ENCODE measurements at places on chromosomes 12 and 14.
A peak's percentile ranks its signal among the peaks of the same experiment; 100 is the strongest.

DNA sequence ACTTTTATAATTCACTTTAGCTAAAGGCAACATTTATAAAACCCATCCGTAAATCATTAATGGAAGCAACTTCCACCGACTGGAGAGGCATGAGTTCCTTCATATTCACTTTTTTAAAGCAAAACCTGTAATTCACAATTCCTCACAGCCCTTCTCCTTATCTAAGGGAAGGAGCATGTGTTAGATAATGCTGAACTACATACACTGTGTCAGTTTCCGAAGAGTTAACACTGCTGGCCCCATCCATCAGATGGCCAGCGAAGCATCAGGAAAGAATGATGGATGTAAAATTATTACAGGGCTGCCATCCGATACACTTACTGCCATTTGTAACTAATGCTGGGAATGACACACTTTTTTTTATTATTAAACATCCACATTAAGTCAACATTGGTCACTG, 392.8 kb downstream of the SOX5 start:
- DNase-seq: no peak

DNA sequence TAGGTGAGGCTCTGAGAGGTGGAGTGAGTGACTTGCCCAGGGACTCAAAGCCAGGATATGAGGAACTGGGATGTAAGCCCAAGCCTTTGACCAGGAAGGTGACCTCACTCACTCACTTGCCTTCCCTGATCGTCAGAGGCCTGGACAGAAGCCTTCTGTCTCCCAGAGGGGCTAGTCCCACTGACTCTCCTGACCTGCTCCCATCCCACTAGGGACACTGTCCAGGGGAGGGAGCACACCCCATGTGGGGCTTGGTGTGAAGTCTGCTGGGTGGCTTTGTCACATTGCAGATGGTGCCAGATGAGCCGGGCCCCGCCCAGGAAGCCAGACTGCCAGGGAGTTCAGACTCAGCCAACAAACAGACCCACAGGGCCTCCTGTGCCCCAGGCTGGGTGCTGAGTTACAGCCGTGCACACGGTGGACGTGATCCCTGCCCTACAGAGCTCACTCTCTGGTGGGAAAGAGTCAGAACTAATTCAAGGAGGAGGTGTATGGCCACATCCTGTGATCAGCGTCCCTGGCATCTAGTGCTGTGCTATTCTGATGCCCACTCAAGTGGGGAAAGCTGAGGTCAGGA, 28.3 kb downstream of the MMAB start:
- no peak for DNase-seq

DNA sequence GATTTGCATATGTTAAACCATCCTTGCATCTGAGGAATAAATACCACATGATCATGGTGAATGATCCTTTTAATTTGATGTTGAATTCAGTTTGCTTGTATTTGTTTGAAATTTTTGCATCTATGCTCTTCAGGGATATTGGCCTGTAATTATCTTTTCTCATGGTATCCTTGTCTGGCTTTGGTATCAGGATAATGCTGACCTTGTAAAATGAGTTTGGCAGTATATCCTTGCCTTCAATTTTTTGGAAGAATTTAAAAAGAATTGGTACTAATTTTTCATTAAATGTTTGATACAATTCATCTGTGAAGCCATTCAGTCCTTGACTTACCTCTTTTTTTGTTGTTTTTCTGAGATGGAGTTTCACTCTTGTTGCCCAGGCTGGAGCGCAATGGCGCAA, 85.2 kb downstream of the E2F7 start:
- DNase-seq: no peak

- peak; percentile 39 for DNase-seq
Observed at GRCh38 chr12:57214398-57214781, 2.2 kb upstream of the NXPH4 start.

DNA sequence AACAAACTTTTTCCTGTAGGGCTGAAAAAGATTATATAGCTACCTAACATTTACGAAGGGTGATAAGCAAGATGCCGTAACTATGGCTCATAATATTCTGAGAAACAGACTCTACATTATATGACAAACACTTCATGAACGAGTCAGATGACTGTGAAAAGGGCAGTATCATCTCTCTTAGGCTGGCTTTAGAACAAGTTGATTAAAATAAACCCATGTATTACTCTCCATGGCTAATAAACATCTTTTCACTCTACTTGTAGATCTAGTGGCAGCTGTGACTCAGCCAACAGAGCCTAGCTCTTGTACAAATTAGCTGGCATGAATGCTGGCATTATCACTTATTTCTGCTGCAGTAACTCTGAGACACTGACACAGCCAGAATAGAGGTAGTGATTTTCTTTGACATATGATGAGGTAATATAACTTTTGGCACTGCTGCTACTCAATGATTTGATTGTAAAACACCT, 47.1 kb downstream of the SLC2A13 start:
- no peak for DNase-seq

DNA sequence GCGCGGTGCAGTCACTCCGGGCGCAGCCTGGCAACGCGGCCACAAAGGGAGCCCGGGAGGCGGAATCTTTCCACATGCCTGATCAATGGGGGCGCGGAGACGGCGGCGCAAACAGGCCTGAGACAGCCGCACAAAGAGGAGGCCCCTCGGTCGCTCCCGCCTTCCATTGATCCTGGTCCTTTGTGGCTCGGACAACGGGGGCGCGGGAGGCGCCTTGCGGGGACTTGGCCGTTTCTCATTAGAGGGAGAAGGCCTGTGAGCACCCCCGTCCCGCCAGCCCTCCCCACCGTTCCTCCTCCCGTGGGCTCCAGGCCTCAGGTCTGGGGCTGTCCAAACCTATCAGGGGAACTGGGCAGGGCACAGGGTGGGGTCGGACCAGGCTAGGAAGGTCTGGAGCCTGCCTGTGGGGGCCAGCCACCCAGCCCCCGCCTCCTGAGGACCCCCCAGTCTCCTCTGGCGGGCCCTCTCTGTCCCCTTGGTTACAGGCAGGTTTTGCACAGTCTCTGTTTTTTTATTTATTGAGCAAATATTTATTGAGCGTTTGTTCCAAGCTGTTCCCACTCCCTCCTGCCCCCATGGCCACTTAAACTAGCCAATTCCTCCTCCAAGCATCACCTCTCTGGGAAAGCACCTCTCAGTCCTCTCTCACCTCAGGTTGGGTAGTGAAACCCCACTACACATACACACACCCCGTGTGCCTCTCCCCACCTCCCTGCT, 29.0 kb upstream of the MSI1 start:
- no peak for DNase-seq

DNA sequence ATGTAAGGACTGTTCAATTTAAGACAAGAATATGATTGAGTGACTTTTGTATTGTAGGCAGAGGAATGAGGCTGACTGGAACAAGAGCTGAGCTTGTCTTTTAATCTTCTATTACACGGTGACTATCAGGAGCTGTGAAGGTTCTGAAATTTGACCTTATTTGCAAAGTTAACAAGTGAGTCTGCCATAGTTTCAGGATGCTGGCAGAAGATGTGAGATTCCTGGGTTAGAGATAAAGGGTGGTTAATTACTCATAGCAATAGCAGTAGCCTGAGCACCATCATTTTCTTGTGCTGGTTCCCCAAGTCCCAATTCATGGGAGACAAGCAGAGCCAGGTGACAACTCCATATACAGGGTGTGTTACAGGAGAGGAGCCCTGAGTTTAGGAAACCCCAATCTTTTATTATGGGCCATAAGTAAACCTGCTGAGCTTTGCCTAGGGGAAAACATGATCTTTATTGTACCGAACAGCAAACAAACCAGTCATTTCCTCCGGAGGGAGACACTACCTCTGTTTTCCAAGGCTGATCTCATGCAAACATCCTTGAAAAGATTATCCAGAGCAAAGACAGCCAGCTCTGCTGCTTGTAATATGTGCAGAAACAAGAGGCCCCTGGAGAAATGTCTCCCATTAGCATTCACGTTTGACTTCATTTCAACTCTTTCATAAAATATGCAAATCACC, 51.7 kb upstream of the DDX11 start:
- no peak for DNase-seq

DNA sequence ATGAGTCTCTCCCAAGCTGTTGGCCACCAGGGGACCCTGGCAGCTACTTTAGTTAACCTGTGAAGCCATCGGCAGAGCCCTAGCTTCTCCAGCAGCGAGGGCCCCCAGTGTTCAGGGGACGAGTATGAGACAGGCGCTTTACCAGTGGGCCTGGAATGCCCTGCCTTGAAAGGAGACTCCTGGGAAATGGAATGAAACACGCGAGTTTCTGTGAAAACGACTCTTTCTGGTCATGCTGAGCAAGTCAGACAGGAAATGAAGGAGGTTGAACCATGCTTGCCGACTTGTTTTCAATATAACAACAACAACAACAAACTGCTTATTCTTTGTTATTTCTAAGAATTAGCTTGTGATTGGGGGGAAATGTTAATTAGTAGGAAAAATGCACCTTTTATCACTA, 42.9 kb downstream of the SFSWAP start:
- DNase-seq: no peak

DNA sequence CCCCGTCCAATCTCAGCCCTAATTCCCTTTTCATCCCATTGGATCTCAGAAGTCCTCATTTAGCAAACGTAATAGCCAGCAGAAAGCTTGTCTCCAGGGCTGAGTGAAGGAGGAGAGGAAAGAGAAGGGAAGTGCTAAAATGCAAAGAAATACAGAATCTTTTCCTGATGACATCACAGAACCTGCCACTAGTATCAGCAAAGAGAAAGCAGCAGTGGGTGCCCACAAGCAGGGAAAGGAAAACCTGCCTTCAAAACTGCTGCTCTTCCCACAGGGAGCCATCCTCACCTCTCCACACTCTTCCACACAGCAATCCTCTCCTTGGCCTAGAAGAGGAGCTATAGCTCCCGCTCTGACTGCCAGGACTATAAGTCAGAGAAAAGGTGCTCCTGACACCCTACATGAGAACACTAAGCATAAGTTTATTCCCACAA, 11.3 kb downstream of the MED13L start:
- DNase-seq: no peak

All from stimulated activated CD8-positive, alpha-beta memory T cell treated with anti-CD3 and anti-CD28 coated beads, Interleukin-12 subunit alpha, Interleukin-12 subunit beta, amount 100 ng/mL, for 4 hours (primary cell).